ENCODE measurements at places on chromosomes 12 and 14.
A peak's percentile ranks its signal among the peaks of the same experiment; 100 is the strongest.

DNA sequence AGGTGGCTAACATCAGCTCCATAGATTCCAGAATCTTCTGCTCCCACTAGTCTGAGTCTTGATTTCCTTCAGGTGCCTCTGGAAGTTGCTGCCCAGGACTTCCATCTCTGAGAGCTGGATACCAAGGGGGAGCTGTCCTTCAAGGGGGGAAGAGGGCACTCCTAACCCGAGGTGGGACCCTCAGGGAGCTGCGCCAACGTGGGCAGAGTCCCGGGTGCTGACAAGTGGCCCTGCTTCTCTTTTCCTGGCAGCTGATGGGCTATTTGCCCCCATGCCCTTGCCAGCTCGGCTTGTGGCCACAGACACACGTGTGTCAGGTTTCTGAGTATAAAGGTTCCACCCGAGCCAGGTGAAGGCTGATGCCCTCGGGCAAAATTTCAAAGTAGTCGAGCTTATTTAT lies 272.5 kb downstream of the TTC8 start:
- no peak for DNase-seq

- no peak for DNase-seq
Measured at GRCh38 chr12:64797156-64797555, 27.3 kb upstream of the TBC1D30 start.

DNA sequence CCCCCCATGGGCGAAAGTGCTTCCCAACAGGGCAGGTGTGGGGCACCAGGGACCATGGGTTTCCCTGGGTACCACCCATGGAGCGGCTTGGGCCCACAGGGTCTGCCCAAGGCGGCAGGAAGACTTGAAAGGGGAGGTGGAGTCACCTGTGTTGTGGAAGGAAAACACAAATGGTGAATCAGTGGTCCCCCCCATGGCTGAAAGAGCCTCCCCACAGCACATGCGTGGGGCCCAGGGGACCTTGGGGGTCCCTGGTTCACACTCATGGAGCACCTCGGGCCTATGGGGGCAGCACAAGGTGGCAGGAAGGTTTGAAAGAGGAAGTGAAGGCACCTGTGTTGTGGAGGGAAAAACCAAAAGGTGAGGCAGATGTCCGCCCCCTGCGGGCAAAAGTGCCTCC lies 581.9 kb downstream of the ALG10 start:
- no peak for DNase-seq

GRCh38 chr12:7092229-7092985 lies at the start of gene C1R:
Gene C1R (minus strand): TSS chr12:7092445. CDS start chr12:7092388, 57 bp downstream.
- peak; percentile 66 for DNase-seq

- DNase-seq, result no peak
Measured at GRCh38 chr12:85927166-85927565, 53.1 kb downstream of the NTS start.

- no peak for DNase-seq
Measured at GRCh38 chr12:4444031-4444430, 1.6 kb downstream of the FGF6 start.

GRCh38 chr14:52220924-52221811 lies 46.3 kb upstream of the PTGDR start:
- peak; percentile 2 for DNase-seq

GRCh38 chr14:55929136-55929535 lies 189.1 kb upstream of the PELI2 start:
- DNase-seq, result no peak

GRCh38 chr12:95605087-95605486 lies 53.8 kb upstream of the USP44 start:
- DNase-seq, result no peak

DNA sequence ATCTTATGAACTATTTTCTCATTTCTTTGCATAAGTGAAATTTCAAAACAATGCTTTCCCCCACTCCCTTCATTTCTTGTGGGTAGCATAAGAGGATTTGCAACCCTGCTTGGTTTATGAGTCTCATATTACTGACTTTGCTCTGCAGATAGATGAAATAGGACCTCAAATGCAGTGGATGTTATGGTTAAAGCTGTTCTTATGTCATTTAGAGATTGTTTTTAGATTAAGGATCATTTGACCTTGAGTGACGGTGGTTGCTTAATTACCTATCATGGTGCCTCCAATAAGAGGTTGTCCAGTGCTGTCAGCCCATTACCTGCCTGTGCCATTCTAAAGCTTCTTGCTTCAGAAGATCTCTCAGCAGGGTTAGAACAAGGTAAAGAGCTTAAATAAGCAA lies 351.4 kb upstream of the ATP2B1 start:
- DNase-seq, result no peak

- peak; percentile 37 for DNase-seq
Measured at GRCh38 chr14:70567791-70568190, 32.7 kb downstream of the MED6 start.

- peak; percentile 19 for DNase-seq
Measured at GRCh38 chr14:34872822-34873588, 2.2 kb downstream of the BAZ1A start.

DNA sequence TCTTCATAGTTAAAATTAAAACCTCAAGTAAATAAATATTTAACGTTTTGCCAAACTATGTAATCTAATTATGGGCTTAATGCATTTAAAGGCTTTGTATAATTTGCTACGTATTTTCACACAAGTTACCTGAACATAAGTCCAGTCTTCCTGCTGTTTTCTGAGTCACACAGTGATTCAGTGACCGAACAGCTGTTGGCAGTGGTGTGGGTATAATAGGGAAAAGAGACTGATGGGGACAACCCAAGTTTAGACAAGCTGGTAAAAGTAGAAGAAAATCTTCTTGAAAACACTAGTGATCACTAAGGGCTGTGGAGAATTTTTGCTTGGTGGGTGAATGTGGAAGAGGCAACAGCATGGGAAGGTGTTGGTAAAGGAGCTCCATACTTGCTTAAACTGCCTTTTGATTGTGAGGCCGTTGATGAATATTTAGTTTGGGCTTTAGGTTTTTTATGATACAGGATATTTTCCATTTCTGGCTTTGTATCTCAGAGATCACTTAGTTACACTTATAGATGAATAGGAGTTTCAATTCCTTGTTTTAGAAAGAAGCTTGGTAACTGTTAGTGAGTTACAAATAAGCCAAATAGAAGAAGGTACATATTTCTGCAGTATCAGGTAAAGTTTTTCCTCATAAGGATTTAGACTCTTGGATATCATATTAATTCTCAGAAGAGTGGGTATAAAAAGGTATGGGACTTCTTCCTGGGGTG lies 23.9 kb downstream of the LRRK2 start:
- no peak for DNase-seq

GRCh38 chr12:11584221-11584855 lies 65.1 kb upstream of the ETV6 start:
- DNase-seq, result no peak

DNA sequence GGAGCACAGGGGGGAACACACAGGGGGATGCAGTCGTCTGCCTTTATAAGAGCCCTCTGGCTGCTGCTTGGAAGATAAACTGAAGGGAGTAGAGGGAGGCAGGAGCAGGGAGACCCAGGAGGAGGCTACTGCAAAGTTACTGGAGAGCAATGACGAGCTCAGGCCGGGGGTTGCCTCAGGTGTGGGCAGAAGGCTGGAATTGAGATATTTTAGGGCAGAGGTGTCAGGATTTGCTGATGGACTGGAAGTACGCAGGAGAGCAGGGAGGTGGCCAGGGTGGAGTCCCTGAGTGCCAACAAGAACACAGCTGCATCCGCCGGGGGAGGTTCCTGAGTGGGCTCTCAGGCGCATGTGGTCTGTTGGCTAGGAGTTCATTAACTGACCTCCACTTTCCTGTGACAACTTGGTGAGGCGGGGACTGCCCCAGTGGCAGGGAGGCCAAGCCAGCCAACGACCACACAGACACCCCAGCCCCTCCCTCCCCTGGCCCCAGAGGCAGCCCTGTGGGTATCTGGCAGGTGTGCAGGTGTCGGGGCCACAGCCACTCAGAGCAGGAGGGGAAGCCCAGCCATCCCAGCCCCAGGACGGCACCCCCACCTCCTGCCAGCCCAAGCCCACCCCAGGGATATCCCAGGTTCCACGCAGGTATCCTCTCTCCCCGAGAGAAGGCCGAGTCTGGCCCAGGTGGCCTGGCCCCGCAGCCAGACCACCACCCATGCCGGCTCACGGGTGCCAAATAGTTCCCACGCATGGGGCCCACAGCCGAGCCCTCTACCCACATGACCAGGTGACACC lies 85.4 kb downstream of the NCOR2 start:
- DNase-seq, result no peak

Data from activated CD4-positive, alpha-beta T cell treated with anti-CD3 and anti-CD28 coated beads, Interleukin-2, Interleukin-4, amounts not matched to agents 100 ng/mL and 50 ng/mL, durations not matched to agents 16 hours and 8 hours (primary cell).